ENCODE measurements at places on chromosomes 12 and 14. TPM values are rescaled to one million over a fixed set of nuclear protein-coding genes. Genes with fewer than 3 reads are reported as not detected.

GRCh38 chr12:4273273-4273651, 300 bp upstream of the CCND2 start:
- peak overlapping the region; percentile 55 for H3K4me3 ChIP-seq
- peak overlapping the region; percentile 96 for H3K27ac ChIP-seq
- H3K27me3 ChIP-seq: no peaks in the 10 kb centered on the region
- no peaks in the 10 kb centered on the region for H3K4me1 ChIP-seq
- no peaks in the 10 kb centered on the region for H3K36me3 ChIP-seq

- no peaks in the 10 kb centered on the region for H3K36me3 ChIP-seq
- no peak overlapping the region for H3K4me3 ChIP-seq
- DNase-seq: no peak
- H3K27ac ChIP-seq: no peak overlapping the region
Observed at GRCh38 chr12:113601656-113602263, 130.1 kb upstream of the LHX5 start.

The MYH6 gene
- not detected for total RNA-seq

The KRT6B gene
- total RNA-seq: not detected
